Thyroid gland (tissue), 4 donors: ENCODE measurements at places on chromosomes 13 and 19. TPM values are rescaled to one million over a fixed set of nuclear protein-coding genes. Genes with fewer than 3 reads are reported as not detected.
A peak's percentile ranks its signal among the peaks of the same experiment; 100 is the strongest.

Gene FUZ
- 39.0 TPM for total RNA-seq

- no peak for DNase-seq
These were observed 31.2 kb upstream of the KL start for GRCh38 chr13:32984857-32985626.

DNA sequence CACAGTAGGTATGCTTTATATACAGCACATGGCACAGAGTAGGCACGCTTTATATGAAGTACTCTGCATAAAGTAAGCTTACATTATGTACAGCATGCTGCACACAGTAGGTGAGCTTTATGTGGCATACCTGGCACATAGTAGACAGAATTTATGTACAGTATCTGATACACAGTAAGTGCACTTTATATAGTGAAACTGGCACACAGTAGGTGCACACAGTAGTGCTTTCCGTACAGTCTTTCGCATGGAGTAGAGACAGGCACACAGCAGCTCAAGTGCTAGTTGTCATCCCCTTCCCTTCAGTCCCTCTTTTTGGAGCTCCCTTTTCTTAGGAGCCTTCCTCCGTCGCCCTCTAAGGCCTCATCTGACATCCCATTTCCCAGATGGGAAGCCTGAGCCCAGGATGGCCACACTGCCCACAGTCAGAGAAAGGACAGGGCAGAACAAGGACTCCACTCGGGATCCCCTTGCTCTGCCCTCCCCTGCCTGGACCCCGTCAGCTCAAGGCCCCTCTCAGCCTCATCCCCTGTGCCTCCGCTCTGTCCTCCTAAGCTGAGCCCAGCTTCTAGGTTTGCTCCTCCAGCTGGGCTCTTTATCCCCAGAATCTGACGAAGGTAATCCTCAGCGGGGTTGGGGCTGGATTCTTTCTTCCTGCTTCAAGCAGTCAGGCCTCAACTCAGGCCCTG lies 852 bp upstream of the CYP4F12 start:
- DNase-seq = no peak

DNA sequence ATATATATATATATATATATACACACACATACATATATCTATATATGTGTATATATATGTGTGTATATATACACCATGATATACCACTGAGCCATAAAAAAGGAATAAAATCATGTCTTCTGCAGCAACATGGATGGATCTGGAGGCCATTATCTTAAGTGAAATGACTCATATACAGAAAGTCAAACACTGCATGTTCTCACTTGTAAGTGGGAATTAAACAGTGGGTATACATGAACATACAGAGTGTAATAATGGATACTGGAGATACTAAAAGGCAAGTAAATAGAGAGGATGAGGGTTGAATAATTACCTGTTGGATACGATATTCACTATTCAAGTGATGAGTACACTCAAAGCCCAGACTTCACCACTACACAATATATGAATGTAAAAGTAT lies 332.6 kb downstream of the SLITRK1 start:
- DNase-seq = no peak

Gene PLVAP
- total RNA-seq = 103 TPM

DNA sequence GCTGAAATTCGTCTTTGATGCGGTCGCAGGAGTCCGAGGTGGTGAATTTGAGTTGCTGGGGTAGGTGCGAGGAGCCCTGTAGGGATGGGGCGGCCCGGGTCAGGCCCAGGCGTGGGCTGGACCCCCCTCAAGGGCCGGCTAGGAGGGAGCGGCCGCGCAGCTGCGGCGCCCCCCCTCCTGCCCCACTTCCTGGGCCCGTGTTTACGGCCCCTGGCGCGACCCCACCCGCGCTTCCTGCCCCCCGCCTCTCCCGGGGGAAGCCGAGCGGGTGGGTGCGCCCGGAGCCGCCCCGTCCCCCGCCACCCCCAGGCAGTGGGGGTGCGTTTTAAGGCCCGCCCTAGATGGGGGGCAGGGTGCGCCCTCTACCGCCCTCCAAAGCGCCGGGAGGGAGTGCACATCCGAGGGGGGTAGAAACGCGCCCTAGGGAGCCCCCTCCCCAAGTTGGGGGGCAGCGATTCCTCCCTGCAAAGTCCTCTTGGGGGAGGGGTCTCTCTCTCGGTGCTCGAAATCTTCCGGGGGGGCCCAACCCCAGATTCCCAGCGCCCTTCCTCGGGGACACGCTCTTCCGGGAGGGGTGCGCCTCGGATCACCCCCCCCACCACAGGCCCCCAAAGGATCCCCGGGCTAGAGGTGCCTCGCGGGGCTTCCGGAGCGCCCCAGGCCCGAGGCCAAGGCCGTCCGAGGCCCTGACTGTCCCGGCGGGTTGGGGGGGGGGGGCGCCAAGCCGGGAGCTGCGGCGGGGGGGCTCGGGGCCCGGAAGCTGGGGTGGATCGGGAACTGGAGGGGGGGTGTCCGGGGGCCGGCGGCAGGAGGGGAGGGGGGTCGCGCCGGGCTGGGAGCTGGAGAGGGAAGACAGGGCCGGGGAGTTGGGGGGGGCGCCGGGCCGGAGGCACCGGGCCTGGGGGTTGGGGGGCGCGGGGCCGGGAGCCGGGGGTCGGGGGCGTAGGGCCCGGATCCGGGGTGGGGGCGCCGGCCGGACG lies 823 bp downstream of the TLE5 start:
- DNase-seq = peak; percentile 64

- DNase-seq = peak; percentile 46
These were observed 572 bp downstream of the SHISA2 start for GRCh38 chr13:26051231-26051656.

Gene GFY
- not detected for total RNA-seq

DNA sequence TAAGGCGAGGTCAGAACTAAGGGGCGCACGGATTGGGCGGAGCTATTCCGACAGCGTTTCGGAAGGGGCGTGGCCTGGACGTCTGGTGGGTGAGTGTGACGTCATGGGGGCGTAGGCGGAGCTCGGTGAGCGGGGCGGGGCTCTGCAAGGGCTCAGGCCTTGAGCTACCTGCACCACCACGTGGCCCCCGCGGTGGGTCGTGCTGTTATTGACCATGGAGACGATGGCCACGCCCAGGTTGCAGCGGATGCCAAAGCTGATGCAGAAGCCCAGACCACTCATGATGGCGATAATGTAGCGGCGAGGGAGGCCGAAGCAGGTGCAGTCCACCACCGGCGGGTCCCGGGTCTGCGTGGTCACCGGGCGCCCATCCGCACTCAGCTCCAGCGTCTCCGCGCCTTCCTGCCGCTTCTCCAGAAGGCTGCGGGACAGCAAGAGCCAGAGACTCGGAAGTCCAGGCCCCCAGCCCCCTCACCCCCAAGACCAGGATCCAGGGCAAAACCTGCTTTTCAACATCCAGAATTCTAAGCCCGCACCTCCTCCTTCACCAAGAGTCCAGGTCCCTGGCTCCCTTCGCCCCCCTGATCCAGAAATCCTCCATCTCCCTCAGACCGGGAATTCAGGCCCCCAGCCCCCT lies 4.8 kb downstream of the SLC17A7 start:
- DNase-seq = no peak

Gene LGI4
- 8.4 TPM for total RNA-seq

Gene B9D2
- total RNA-seq = 10.1 TPM

Gene ZNF579
- 4.0 TPM for total RNA-seq

DNA sequence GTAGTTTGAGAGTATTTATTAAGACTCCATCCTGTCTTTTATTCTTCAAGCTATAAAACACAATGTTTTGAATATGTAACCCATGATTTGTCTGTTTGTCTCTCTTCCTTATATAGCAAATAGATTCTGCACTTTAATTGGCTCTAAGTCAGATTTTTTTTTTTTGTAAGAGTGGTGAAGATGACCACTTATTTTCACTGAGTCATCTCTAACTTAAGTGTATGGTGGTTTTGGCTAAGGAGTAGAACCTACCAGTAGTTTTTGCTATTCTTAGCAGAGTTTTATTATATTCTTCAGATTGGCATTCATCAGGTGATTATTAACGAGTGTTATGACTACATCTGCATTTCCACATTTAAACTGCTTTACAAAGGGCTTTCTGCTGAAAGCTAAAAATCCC lies 194.7 kb downstream of the LMO7 start:
- no peak for DNase-seq

Gene CEACAM7
- not detected for total RNA-seq

GRCh38 chr19:45200568-45200967 lies 22.0 kb downstream of the BLOC1S3 start:
- no peak for DNase-seq

Gene NLRP9
- total RNA-seq = not detected
